ENCODE measurements at places on chromosomes 5 and 9. TPM values are rescaled to one million over a fixed set of nuclear protein-coding genes. Genes with fewer than 3 reads are reported as not detected.

FIBCD1 gene
- 19.2 TPM for total RNA-seq

SLC6A3 gene
- total RNA-seq: 0.87 TPM

YIPF5 gene
- total RNA-seq: 69.8 TPM

C9orf153 gene
- not detected for total RNA-seq

SPATA31A7 gene
- not detected for total RNA-seq

FOXI1 gene
- not detected for total RNA-seq

LCN1 gene
- not detected for total RNA-seq

CHSY3 gene
- total RNA-seq: 0.17 TPM

NAIP gene
- total RNA-seq: 0.39 TPM
